ENCODE measurements at places on chromosomes 7 and 10. TPM values are rescaled to one million over a fixed set of nuclear protein-coding genes. Genes with fewer than 3 reads are reported as not detected.

Gene DUSP5
- total RNA-seq: 64.3 TPM

Gene RSPH10B
- not detected for total RNA-seq

Gene ASB10
- total RNA-seq: not detected

Gene PPP1R17
- not detected for total RNA-seq

Gene CTAGE15
- total RNA-seq: 0.47 TPM

Gene PKD2L1
- total RNA-seq: not detected

Gene PNLIP
- not detected for total RNA-seq

Gene ADAM8
- 95.9 TPM for total RNA-seq

Gene SCART1
- total RNA-seq: 5.0 TPM

Gene TRIM74
- 4.4 TPM for total RNA-seq

Gene ADCK2
- total RNA-seq: 15.7 TPM

Gene DIP2C
- 4.1 TPM for total RNA-seq

Gene TAS2R41
- 0.73 TPM for total RNA-seq

Gene KIAA1549
- total RNA-seq: not detected

Gene PDE6C
- not detected for total RNA-seq

- DNase-seq: no peak
Measured at GRCh38 chr7:146249272-146249671, 132.7 kb downstream of the CNTNAP2 start.

DNA sequence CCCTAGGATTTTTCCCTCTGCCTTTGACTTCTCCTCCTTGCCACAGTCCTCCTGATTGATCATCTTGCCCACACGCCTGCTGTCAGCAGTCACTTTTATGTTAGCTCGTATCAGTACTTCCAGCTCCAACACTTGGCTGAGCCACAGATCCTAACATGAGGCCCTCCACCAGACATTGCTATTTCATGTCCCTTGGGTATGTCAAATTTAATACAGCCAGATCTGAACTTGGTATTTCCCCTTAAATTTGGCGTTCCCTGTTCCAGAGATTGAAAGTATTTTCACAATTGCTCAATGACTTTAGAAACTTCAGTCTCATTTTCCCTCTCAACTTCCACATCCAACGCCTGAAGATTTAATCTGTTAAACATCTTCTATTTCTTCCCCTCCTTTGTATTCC is 140.4 kb downstream of the RNLS start:
- DNase-seq: no peak

DNA sequence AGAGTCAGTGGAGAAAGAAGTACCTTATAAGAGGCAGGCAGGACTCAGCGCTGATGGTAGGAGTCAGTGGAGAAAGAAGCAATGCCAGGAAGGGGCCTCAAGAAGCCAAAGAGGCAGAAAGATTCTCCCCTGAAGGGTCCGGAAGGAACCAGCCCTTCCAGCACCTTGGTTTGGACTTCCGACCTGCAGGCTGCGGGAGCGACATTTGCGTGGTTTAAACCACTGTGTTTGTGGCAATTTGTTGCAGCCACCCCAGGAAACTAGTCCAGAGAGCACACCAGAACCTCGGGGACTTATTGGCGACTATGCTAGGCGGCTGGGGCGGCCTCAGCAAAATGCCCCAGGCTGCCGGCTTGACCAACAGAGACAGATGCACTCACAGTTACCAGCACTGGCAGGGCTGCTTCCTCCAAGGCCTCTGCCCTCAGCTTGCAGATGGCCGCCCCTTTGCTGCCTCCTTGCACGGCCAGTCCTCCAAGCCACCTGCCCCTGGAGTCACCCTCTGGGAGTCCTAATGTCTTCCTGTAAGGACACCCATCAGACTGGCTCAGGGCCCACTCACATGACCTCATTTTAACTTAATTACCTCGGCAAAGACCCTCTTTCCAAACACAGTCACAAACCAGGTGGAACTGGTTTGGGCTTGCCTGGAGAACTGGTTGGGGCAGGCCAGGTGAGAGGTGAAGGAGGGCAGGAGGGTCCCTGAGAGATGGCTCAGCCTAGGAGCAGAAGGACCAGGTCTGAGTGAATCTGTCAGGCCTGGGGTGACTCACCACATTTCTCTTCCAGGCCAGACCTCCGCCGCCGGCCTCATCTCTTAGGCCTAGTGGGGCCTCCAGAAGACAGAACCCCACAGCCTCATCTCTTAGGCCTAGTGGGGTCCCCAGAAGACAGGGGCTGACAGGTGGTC is 26.1 kb downstream of the CALML3 start:
- no peak for DNase-seq

- DNase-seq: no peak
Measured at GRCh38 chr10:43957267-43958070, 308.8 kb upstream of the ZNF32 start.

DNA sequence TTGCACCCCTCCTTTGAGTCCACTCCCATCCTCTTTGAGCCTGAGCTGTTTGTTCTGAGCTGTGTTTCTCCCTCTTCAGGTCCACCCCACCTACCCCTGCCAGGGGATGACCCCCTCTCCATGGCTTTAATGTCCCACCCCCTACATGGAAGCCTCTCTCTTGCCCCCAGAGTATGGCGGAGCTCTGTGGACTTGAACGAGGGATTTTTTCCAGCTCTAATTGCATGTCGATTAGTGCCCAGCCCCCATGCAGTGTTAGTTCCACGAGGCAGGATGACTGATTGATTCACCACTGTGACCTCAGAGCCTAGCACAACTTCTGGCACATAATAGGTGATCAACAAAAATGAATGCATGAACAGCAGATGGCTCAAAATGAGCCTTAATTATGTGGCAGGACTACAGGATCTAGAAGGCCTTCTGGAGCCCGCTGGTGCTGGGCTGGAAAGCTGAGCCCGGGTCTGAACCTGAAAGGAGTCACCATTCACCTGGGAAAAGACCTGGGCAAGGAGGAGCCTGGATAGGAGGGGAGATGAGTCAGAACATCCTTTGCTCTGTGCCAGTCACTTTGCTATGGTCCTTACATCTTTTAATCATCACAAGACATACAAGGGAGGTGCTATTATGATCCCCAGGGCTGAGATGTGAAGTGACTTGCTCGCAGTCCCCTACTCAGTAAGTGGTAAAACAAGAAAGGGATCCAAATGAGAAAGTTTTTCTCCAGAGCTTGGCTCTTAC is 17.1 kb upstream of the SLC18A2 start:
- DNase-seq: no peak

DNA sequence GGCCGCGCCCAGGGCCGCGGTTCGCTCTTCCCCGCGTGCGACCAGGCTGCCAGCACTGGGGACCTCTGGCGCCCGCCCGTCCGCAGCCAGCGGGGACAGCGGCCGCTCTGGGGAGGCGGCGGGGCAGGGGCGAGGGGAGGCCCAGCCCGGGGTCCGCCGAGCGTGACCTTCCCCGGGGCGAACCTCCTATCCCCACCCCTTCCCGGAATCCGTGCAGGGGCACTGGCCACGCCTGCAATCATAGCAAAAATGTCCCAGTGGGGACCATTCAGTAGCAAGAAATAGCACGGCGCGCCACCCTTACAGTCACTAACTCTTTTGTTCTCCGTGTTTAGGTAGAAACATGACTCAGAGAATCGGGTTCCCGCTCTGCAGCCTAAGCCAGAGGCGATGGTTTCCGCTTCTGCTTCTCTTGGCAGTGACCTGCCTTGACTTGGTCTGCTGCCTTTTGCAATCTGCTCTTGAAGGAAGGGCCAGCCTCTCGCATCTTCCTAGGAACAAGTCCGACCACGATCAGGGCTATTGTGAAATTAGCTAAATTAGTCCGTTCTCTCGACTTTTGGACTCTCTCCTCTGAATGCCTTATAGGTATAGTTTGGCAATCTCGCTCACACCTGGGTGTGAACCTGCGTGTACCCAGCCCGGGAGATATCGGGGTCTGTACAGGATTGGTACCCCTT is 79.3 kb upstream of the ACBD5 start:
- DNase-seq: no peak

DNA sequence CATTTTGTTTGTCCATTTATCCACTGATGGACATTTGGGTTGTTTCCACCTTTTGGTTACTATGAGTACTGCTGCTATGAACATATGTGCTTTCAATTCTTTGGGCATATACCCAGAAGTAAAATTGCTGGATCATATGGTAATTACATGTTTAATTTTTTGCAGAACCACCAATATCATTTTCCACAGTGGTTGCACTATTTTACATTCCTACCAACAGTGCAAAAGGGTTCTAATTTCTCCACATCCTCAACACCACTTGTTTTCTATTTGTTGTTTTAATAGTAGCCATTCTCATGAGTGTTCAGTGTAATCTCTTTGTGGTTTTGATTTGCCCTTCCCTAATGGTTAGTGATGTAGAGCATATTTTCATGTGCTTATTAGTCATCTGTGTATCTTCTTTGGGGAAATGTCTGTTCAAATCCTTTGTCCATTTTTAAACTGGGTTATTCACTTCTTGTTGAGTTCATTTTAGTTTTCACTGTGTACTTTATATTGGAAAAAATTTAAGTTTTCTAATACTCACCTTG is 101.9 kb downstream of the HIBADH start:
- DNase-seq: no peak

DNA sequence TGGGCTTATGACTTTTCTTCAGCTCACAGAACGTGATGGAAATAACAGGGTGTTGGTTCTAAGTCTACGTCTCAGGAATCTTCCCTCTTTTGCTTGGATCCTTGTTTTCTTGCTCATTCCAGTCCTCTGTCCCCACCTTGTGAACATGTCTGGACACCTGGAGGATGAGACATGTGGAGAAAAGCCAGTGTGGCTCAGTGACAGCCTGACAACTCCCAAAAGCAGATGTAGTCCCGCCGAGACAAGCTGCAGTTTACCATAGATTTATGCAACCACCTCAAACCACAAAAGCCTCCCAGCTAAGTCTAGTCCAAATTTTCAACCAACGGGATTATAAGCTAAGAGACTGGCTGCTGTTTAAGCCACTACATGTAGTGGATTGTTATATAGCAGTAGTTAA is 476.1 kb downstream of the SH2D4B start:
- DNase-seq: no peak

- no peak for DNase-seq
Measured at GRCh38 chr7:30365621-30366020, 81.2 kb downstream of the ZNRF2 start.

DNA sequence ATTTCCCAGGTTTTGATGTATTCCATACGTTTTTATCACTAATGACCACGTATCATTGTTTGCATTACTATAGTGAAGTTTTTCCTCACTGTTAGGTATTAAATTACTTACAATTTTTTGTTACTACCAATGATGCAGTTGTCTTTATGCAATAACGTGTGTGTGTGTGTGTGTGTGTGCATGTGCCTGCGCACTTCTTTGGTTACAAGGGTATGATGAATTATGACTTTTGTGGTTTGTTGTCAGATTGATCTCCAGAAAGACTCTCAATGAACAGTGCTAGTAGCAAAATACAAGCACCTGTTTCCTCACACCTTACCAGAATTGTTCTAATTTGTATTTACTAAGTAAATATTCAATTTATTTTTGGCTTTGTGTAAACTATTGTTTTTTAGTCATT is 51.5 kb downstream of the MCMBP start:
- DNase-seq: no peak

DNA sequence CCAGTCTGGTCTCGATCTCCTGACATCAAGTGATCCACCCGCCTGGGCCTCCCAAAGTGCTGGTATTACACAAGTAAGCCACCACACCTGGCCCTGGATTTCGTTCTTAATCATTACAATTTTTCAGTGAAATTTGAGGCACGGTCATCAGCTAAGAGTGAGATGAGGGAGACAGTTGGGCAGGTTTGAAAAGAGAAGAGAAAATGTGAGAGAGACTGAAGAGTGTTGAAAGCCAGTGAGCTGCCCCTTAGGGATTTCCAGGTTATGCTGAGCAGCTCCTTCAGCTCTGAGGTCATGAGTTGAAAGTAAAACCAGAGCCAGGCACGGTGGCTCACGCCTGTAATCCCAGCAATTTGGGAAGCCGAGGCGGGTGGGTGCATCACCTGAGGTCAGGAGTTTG is 5.9 kb upstream of the UPF2 start:
- DNase-seq: no peak

- DNase-seq: no peak
Measured at GRCh38 chr10:25278180-25278579, 103.4 kb downstream of the GPR158 start.

DNA sequence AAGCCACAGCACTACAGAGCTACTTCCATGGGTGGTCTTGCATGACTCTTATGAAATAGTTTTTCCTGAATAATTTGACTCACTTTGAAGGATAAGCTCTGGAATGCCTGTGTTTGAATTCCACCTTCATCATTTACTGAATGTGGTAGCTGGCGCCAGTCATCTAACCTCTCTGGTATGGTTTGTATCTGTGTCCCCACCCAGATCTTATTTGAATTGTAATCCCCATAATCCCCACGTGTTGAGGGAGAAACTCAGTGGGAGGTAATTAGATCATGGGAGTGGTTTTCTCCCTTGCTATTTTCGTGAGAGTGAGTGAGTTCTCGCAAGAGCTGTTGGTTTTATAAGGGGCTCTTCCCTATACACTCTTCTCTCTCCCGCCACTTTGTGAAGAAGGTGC is 11.2 kb upstream of the SLC13A1 start:
- no peak for DNase-seq

GRCh38 chr10:510415-510881 is 179.0 kb downstream of the DIP2C start:
- no peak for DNase-seq

- no peak for DNase-seq
Measured at GRCh38 chr7:126774077-126774476, 478.7 kb downstream of the GRM8 start.

GRCh38 chr10:86245015-86245394 is 121.6 kb downstream of the GRID1 start:
- DNase-seq: no peak

DNA sequence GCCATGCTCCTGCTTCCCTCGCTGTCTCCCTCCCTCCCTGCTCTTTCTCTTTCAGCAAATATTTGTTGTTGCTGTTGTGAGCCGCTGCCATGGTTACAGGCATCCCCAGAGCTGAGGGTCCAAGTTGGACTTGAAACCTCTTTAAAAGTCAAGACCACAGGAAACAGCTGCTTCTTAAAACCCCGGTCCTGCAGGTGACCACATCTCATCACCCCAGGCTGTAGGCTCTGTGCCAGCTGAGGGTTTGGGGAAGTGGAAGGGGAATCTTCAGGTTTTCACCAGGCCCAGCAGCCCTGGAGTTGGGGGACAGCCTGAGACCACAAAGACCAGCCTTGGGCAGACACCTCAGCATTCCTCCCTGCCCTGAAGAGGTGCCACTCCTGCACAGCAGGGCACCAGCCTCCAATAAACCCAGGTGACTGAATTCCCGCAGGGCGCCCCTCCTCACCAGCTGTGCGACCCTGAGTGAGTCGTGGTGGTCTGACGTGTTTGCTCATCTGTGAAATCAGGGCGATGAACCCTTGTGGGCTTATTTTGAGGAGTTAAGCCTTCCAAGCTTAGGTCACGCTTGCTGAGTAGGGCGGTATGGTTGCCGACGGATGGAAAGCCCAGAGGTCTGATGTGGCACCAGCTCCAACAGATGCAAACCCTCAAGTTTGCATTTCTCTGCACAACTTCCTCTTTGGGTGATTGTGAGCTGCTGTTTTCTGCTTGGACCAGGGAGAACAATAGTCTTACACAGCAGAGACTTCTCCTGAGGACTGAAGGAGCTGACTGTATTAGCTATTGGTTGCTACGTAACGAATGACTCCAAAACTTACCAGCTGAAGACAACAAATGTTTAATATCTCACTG is 24.8 kb downstream of the NPTX2 start:
- peak; percentile 33 for DNase-seq

GRCh38 chr10:120701381-120701780 is 149.8 kb upstream of the WDR11 start:
- no peak for DNase-seq

GRCh38 chr10:111837985-111838384 is 345.6 kb downstream of the GPAM start:
- no peak for DNase-seq

Data from CD4-positive, alpha-beta T cell (primary cell).